ENCODE measurements at places on chromosomes 1 and 21. TPM values are rescaled to one million over a fixed set of nuclear protein-coding genes. Genes with fewer than 3 reads are reported as not detected.

DNA sequence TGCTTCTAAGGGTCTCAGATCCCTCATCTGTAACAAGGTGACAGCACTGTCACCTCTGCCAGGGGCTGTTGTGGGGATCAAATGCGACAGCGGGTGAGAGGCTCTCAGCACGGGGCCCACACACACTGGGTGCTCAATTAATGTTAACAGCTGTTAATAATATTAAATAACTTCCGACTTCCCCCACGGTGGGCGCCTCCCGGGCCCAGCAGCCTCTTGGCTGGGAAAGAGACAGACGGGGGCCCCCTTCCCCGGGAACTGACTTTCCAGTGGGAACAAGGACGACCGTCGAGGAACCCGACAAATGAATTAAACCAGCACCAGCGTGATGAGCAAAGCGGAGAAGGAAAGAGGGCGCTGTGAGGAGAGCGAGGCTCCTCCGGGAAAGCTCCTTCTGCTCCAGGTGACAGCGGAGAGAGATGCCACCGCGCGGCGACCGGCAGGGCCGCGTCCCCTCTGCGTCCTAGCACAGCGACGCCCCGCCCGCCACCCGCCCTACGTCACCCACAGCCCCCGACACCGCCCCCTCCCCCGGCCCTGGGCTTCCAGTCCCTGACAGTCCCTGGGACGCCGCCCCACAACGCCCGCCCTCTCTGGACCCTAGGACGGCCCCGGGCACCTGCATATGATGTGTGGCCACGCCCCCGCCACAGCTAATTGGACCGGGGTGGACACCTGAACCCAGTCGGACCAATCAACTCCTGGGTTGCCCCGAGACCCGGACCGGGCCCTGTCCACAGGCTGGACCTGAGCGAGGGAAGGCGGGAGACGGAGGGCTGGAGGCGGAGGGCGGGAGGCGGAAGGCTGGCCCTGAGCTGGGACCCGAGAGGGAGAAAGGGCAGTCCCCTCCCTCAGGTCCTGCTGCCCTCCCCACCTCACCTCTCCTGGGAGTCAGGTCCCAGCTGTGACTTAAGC, 38.2 kb downstream of the MATN1 start:
- no peak for DNase-seq

ID3 gene
- 356 TPM for total RNA-seq

- no peak for DNase-seq
Measured at GRCh38 chr1:58618303-58618702, 41.3 kb upstream of the TACSTD2 start.

- DNase-seq, result no peak
Measured at GRCh38 chr1:6419397-6419803, 319 bp downstream of the HES2 start.

GRCh38 chr1:18118078-18118477, 10.5 kb downstream of the IGSF21 start:
- no peak for DNase-seq

SERTAD4 gene
- 5.3 TPM for total RNA-seq

SPRR2G gene
- total RNA-seq, result not detected

GRCh38 chr21:41786509-41786987, 19.7 kb upstream of the RIPK4 start:
- no peak for DNase-seq

- DNase-seq, result no peak
Measured at GRCh38 chr1:222521299-222522104, 26.4 kb downstream of the HHIPL2 start.

ENAH gene
- total RNA-seq, result 78.8 TPM

KRTAP12-2 gene
- total RNA-seq, result not detected

GRCh38 chr1:78547081-78547480, 56.3 kb downstream of the PTGFR start:
- DNase-seq, result no peak

- no peak for DNase-seq
Measured at GRCh38 chr1:1836119-1836518, 54.8 kb downstream of the GNB1 start.

DNA sequence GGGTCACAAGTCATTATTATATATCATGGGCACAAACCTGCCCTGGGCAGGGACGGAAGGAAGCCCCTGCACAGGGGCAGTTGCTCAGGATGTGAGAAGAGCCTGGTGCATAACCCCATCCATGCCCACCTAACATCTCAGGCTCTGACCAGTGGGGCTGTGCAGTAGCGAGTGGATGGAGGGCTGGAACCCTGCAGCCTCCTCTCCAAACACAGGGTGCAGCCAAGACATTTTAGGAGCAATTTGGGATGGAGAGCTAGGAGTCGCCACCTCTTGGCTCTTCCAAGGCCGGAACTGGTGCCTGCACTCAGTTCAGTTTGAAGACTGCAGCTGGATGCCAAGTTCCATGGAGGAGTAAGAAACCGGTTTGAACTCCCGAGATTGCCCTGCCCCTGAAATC, 2.8 kb downstream of the MX1 start:
- no peak for DNase-seq

DNA sequence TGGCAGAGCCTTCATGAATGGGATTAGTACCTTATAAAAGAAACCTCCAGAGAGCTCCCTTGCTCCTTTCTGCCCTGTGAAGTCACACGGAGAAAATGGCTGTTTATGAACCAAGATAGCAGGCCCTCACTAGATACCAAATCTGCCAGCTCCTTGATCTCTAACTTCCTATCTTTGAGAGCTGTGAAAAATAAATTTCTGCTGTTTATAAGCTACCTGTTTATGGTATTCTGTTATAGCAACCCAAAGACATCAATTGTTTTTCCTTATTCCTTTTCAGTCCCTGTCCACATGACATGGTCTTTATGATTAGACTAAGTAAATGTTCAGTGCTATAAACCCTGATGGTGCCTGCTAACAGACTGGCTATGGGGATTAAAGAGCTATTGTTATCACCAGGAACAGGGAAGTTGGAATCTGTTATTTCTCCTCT, 9.7 kb upstream of the STIL start:
- no peak for DNase-seq

DNA sequence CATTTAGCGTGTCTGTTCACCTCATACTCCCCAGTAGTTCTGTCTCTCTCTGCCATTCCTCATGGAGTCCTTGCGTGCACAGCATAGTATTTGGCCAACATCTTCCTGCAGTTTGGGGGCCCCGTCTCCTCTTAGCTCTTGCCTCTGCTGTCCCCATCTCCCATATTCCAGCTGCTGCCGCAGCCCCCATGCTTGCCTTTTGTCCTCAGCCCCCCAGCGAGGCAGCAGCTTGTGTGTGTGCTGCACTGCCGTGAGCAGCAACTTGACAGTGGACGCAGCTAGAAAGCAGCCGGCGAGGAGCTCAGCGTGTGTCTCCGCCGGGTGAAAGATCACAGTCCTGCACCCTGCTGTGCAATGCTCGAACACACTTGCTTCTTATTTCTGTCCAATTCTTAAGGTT, 164.2 kb upstream of the COL6A1 start:
- DNase-seq, result no peak

GRCh38 chr21:15018382-15018781, 46.4 kb downstream of the NRIP1 start:
- DNase-seq, result no peak

OR2L8 gene
- 1.2 TPM for total RNA-seq

TLCD4 gene
- total RNA-seq, result 3.9 TPM

- DNase-seq, result no peak
Measured at GRCh38 chr1:27438621-27439061, 46.2 kb downstream of the GPR3 start.

DNA sequence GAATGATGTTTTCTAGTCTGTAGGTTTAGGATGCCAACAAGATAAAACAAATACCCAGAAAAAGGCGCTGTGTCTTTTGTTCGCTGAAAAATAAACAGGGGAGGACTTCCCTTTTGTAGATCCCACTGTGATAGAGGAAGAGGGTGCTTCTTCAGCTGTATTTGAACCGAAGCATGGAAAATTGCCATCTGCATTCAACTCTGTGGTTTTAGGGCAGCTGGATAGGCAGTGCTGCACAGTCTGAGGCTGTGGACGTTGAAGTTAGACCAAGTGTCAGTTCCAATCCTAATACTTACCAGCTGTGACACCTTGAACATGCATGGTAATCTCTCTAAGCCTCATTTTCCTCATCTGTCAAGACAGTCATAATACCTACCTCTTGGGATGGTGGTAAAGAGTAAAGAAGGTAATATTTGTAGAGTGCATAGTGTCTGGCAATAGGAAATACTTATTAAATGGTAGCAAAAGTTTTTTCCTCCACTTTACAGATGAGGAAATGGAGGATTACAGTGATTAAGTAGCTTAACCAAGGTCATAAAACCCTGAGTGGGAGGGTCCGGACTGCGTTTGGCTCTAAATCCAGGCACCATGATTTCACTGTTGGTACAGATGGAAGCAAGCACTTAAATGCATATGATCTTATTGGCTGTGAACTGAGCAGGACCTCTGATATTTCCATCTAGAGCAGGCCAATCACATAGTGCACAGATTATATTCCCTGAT, 48.5 kb downstream of the UTP25 start:
- DNase-seq, result no peak

GRCh38 chr1:83706354-83706938, 292.5 kb downstream of the TTLL7 start:
- no peak for DNase-seq

- no peak for DNase-seq
Measured at GRCh38 chr1:56357927-56358690, 221.3 kb downstream of the PLPP3 start.

DNA sequence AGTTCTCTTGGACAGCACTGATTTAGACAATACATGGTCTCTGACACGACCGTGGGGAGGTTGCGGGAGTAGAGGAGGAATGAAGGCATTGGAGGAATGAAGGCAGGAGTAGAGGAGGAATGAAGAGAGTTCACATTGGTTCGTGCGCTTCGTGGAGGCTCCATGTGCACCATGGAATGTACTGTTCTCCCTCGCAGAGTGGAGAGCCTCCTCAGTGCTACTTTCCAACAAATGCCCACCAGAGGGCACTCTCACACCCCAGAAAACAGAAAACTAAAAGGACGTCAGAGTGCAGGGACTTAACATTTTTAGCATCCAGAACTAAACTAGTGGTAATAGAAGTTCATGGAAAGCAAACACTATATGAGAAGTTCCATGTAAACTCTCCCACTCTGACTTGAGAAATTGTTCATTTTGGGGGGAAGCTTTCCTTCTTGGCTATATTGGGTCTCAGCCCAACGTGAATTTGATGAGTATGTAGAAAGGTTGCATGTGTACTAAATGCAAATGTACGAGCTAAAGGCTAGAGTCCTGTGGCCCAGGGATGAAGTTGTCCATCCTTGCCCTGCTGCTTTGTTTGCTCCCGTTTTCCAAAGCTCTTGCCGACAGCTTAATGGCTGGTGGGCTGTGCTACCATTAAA, 211.6 kb downstream of the LMX1A start:
- peak; percentile 95 for DNase-seq

GRCh38 chr1:72366466-72366865, 84.1 kb upstream of the NEGR1 start:
- DNase-seq, result no peak

DNA sequence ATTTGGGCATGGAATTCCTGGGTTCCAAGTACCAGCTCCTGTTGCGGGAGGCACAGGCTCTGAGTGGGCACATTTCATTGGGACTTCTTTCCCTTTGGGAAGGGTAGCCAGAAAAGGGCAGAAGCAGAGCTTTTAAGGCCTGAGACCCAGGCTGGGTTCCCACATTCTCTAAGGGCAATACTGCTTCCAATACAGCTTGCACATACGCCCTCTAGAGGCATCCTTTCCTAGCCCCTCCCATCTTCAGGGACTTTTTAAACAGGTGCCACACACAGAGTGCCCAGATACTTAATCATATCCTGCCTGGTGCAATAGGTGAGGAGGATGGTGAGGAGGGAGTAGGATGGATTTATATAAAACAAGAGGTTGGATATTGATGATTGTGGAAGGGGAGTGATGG, 5.7 kb downstream of the GPR88 start:
- no peak for DNase-seq

DNA sequence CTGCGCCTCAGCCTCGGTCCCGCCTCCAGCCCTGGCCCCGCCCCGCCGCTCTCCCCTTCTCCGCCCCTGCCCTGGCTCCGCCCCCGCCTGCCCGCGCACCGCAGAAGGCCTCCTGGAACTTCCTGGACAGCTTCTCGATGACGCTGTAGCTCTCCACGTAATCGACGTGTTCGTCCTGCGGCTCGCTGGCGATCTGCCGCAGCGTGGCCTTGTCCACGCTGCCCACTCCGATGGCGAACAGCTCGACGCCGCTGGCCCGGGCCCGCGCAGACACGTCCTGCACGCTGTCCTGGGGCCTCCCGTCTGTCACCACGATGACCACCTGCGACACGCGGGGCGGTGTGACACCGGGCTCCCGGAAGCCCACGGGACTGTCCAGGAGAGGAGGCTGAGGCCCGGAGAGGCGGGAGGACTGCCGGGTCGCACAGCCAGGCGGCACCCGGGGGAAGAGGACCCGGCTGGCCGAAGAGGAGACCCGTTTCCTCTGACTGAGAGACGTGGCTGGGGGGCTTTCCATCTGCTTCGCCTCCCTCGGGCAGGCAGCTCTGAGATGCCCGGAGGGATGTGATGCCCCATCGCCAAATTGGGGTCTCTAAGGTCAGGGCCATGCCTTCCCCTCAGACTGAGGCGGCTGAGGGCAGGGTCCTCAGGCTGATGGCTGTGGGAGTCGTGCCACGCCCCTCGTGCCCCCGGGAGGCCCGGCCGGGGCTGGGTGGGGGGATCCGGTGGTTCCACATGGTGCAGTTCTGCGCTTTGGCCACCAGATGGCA, 4.6 kb downstream of the MATN1 start:
- peak; percentile 79 for DNase-seq

DNA sequence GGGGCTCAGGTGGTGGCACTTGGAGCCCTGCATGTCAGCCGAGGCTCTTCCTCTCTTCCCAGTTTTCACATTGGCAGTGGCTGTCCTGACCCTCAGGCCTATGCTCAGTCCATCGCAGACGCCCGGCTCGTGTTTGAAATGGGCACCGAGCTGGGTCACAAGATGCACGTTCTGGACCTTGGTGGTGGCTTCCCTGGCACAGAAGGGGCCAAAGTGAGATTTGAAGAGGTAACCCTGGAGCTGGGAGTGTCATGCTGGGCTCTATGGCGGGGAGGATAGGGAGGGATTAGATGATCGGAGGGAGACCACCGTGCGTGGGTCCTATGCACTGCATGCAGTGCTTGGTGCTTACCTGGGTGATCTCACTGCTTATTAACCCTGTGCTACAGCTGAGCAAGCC, 13.5 kb downstream of the AZIN2 start:
- DNase-seq, result no peak

GNG4 gene
- total RNA-seq, result 38.3 TPM

DNA sequence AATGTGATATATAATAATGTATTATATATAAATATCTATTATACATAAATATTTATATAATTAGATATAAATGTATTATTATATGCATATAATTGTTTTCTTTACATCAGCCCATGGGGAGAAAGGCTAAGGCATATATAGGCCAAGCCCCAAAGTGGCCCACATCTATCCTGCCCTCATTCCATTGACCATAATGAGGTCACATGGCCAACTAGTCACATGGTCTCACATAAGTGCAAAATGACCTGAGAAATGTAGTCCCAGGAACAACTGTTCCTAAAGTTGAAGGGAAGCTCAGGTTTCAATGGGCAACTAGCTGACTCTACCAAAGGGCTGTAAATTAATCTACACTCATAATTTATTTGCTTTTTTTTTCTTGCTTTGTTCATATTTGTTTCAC, 14.5 kb upstream of the CCDC185 start:
- DNase-seq, result no peak

GRCh38 chr1:164704954-164705353, 146.0 kb downstream of the PBX1 start:
- no peak for DNase-seq
